ENCODE measurements at places on chromosomes 1 and 21.

DNA sequence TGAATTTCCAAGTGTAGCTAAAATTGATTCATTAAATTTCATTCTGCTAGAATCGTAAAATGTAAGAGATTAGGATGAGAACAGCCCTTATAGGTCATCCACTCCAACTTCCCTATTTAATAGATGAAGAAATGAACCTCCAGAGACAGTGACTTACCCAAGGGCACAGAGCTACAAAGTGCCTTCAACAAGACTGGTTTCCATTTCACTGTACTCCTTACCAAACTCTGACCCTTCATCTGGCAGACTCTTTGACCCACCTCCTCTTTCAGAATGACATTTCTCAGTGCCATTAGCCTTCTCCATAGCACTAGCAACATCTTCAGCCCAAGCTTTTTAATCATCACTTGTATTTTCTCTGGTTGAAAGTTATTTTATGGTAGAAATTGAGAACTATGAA, 161.3 kb downstream of the NEK7 start:
- DNase-seq: no peak

GRCh38 chr1:226862890-226863289, 7.5 kb upstream of the PSEN2 start:
- DNase-seq: no peak

GRCh38 chr1:17919525-17920439, 164.6 kb downstream of the ACTL8 start:
- peak; percentile 62 for DNase-seq

- DNase-seq: no peak
Observed at GRCh38 chr21:15749861-15750159, 20.0 kb downstream of the USP25 start.

- DNase-seq: no peak
Observed at GRCh38 chr1:97190326-97190725, 468.7 kb downstream of the PTBP2 start.

GRCh38 chr1:205954819-205955404, 11.7 kb upstream of the SLC26A9 start:
- DNase-seq: no peak

- peak; percentile 82 for DNase-seq
Observed at GRCh38 chr1:150168960-150169601, 19.4 kb downstream of the PLEKHO1 start.

- DNase-seq: no peak
Observed at GRCh38 chr1:208105756-208106155, 138.4 kb downstream of the PLXNA2 start.

DNA sequence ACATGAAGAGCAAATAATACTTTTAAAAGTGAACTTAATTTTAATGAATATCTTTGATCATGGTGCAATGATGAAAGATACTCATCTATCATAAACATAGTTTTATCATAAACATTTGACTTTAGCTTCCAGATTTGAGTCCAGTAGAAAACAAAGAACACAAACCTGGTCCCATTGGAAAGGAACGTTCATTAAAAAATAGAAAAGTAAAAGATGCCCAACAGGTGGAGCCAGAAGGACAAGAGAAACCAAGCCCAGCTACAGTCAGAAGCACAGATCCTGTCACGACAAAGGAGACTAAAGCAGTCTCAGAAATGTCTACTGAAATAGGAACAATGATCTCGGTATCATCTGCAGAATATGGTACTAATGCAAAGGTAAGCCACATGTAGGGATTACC, 55.6 kb upstream of the MYOCOS start:
- peak; percentile 17 for DNase-seq

- peak; percentile 17 for DNase-seq
Observed at GRCh38 chr1:1510912-1511532, 940 bp upstream of the ATAD3A start.

GRCh38 chr1:66399888-66400529, 133.9 kb upstream of the SGIP1 start:
- DNase-seq: no peak

GRCh38 chr1:182430263-182431068, 19.5 kb upstream of the RGSL1 start:
- DNase-seq: no peak

GRCh38 chr1:43879414-43879813, 54.2 kb upstream of the ARTN start:
- no peak for DNase-seq

- DNase-seq: no peak
Observed at GRCh38 chr1:221138516-221138915, 259.3 kb downstream of the HLX start.

- DNase-seq: no peak
Observed at GRCh38 chr1:179938752-179939151, 15.9 kb upstream of the CEP350 start.

DNA sequence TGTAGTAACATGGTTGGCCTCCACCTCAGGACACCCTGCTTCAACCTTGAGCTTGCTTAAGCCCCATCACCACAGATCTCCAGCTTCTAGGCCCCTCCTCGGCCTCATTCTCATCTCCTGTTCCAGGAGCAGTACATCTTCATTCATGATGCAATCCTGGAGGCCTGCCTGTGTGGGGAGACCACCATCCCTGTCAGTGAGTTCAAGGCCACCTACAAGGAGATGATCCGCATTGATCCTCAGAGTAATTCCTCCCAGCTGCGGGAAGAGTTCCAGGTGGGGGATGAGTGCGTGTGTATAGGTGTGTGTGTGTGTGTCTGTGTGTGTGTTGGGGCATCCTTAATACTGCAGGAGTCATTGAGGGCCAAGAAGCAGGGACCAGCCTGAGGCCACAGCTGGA, 79.6 kb downstream of the PTPRU start:
- no peak for DNase-seq

DNA sequence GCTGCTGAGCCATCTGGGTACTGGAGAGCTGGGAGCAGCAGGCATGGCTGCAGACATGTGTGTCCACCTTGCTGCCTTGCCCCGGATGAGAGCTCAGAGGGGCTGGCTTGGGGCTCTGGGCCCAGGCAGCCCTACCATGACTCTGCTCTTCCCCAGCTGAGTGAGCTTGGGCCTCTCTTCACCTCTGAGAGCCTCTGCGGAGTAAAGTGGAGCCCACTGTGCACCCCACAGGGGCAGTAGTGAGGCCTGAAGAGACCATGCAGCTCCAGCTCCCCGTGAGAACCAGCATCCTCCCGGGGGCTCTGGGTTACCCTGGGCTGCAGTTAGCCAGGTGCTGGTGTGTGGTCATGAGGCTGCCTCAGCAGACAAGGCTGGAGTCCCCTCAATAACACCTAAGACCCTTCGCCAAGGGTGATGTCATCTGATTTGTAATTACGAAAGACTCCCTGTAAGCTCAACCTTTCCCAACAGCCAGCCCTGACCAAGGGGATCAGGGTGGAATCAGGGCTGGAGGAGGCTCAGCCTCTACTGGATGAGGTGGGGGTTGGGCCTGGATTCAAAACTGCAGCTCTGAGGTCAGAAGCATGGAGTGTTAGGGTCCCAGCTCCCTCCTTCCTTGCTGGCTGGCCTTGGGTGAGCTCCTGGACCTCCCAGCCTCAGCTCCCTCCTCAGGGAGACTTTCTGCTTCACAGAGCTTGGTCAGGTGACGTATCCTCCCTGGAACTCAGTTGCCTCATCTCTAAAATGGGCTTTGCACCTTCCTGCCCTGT, 308.0 kb downstream of the MATN1 start:
- no peak for DNase-seq

DNA sequence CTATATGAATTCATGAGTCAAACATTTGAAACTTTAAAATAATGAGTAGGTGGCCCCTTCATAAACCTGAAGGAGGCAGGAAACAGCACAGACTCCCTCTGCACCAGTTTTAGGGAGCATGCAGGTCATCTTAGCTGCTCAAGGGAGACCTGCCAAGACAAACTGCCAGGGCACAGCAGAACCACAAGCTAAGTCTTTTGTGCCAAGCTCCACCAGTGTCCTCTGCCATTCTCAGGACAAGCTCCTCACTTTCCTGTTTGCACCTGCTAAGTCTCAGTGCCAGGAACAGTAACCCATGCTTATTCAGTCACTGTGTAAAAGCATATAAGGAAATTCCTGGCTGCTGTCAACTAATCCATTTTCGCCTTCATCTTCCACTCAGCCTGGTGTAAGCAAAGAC, 368.9 kb downstream of the SEC16B start:
- DNase-seq: no peak

DNA sequence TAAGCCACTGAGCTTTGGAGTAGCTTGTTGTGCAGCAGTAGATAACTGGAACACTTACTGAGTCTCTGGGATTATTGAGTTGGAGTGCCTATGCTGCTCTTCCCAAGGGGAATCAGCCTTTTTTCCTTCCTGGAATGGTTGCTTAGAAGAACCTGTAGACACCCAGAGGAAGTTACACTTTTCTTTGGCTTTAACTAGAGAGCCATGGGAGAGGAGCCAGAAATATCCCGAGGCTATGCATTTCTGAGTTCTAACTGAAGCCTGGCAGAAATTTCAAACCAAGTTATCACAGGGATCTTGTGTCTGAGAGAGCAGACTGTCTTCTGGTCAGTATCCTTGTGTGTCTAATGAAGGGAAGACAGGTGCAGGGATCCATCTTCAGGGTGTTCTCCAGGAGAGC, 28.3 kb downstream of the LAMC1 start:
- no peak for DNase-seq

DNA sequence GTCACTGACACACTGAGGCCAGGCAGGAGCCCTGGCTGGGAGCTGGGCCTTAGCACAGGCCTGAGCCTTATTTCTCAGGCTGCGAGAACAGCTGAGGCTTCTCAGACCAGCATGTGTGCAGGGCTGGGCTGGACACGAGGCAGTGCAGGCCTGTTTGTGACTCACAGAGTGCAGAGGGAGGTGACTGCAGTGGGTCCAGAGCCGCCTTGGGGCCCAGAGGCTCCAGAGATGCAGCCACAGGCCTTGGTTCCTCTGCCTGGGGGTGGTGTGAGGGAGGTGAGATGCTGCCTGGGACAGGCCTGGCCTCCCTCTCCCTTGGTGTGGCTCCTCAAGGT, 61.2 kb upstream of the ETV3 start:
- DNase-seq: no peak

DNA sequence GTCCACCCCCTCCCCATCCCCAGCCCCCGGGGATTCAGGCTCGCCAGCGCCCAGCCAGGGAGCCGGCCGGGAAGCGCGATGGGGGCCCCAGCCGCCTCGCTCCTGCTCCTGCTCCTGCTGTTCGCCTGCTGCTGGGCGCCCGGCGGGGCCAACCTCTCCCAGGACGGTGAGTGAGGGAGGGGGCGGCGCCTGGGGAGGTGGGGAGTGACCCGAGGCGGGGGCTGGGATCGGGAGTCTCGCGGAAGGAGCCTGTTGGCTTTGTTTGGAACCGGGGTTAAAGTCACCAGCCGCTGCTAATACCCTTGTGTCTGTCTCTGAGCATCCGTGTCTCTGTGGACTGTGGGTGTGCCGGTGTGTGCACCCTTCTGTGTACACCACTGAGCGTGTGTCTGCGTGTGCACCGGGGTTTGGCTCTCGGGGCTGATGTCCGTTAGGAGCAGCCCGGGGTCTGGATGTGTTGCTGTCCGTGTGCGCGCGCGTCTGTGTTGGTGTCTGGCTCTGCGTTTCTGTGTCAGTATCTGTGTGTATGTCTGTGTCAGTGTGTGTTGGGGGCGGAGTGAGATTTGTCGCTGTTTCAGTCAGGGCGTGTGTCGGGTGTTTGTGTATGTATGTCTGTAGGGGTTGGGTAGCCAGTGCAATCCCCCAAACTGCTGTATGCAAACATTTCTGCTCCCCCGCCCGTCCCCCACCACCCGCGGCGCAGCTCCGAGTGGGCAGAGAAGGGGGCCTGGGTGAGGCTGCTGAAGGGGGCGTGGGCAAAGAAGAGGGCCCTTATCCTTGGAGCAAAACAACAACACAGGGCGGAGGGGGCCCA, 480 bp downstream of the CADM3 start:
- DNase-seq: peak; percentile 75

DNA sequence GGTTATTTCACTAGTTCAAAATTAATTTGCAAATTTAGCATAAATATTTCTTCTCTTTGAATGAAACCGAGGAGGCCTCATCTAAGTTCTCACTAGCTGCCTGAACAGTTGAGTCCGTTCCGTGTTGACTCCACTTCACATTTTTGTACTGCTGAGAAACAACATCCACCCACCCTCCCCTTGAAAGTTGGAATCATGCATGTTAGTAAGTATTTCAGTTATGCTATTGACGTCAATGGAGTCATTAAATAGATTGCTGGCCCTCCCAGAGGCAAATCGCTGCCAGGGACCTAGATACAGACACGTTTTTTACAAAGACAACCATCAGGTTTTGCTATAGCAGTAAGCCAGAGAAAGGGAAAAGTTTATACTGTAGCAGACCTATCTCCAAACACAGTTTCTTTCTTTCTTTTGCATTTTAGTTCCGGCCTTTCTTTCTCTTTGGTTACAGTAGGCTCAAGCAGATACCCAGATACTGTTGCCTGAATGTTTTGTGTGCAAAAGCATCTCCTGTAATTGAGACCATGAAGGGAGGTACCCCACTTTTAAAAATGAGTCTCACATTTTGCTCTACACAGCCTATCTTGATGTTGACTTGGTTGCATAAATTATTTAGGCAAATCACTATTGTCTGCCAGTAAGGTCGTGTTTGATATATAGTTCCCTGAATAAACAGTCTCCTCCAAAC, 262.6 kb upstream of the SGIP1 start:
- peak; percentile 42 for DNase-seq

- DNase-seq: no peak
Observed at GRCh38 chr1:90308421-90308820, 313.5 kb downstream of the ZNF326 start.

GRCh38 chr1:66752000-66752592, at the start of gene DYNLT5:
Gene DYNLT5, plus strand, starts transcription at chr1:66752459. Its CDS starts 2,200 bp downstream, at chr1:66754659.
- peak; percentile 65 for DNase-seq

GRCh38 chr1:58989845-58990244, 206.0 kb upstream of the JUN start:
- DNase-seq: no peak
